ENCODE measurements at places on chromosomes 13 and 19.

DNA sequence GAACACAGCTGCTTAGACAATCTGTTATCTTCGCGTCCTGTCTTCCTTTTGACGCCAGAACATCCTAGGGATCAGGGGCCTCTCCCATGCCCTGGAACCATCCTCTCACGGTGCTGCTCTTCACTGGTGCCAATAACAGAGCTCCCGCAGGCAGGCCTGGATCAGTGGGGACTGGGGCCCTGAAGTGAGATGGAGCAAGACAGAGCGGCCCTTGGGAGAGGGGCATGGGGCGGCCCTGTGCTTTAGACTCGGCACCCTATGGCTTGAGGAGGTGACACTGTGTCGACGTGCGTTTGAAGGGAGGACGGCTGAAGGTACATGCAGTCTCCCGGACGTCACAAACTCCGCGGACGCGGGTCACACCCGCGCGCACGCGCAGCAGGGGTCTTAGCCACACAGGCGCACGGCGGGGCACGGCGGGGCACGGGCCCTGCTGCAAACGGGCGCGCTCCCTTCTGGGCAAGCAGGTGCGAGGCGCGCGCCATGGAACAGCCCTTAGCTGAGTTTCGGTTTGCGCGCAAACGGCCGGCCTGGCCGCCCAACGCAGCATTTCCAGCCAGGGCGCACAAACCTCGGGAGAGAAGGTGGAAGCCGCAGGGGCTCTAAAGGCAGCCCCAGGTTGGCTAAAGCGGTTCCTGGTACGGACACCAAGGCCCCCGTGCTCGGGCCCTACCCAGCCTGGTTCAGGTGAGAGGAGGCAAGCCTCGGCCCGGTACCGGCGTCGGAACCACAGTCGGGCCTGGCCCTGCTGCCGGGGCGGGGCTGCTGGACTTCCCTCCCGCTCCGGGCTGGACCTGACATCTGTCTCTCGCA is 16.5 kb upstream of the RNF17 start:
- no peak for DNase-seq

GRCh38 chr13:44170731-44171130 is 202.9 kb upstream of the SERP2 start:
- DNase-seq: no peak

GRCh38 chr19:5697022-5697889 is 7.2 kb downstream of the RPL36 start:
- DNase-seq: no peak

- DNase-seq: no peak
These were observed 445.3 kb downstream of the FOXO1 start for GRCh38 chr13:40221131-40221459.

DNA sequence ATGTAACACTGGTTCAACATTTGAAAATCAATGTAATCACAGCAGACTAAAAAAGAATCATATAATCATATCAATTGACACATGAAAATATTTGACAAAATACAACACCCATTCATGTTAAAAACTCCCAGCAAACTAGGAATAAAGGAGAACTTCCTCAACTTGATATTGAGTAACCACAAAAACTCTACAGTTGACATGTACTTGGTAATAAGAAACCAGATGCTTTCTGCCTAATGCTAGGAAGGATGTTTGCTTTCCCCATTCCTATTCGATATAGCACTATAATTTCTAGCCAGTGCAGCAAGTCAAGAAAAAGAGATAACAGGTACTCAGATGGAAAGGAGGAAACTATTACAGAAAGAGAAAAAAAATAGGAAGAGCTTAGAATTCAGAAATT is 26.9 kb downstream of the UFM1 start:
- no peak for DNase-seq

GRCh38 chr19:48835734-48836088 is 580 bp downstream of the HSD17B14 start:
- peak; percentile 76 for DNase-seq

- DNase-seq: no peak
These were observed 14.3 kb downstream of the FARP1 start for GRCh38 chr13:98157188-98157587.

GRCh38 chr13:44796597-44797490 is 192.4 kb downstream of the NUFIP1 start:
- DNase-seq: no peak

DNA sequence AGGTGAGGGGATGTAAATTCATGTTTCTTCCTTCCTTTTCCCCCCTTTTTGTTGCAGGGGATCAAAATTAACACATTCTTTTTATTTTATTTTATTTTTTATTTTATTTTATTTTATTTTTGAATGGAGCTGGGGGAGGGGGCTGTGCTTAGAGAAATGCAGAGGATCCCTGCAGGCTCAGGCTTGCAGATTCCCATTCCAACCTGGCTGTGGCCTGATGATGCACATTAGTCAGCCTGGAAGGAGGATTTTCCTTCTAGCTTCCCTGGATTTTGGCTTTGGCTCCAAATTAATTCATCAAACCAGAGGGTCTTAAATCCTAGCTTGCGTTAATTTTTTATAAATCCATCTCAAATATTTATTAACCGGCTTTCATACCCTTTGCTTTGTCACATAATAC is 67.0 kb downstream of the FREM2 start:
- DNase-seq: no peak

DNA sequence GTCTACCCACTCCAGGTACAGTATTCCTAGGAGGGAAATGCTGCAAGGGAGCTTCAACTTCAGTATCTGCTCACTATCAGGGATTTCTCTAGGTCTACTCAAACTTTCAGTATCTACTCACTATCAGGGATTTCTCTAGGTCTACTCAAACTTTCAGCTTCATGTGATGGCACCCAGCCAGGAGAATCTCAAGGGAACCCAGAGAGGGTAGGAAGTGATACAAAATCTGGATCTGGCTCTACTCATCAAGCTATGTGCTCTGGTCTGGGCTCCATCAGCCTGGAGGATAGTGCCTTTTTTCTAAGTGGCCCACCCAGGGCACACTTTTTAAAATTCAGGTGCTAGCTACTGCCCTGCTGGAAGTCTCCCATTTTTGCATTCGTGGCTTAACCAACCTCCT is 52.3 kb upstream of the FNDC3A start:
- no peak for DNase-seq

- DNase-seq: no peak
These were observed 15.4 kb downstream of the MIR17HG start for GRCh38 chr13:91362908-91363307.

- DNase-seq: peak; percentile 61
These were observed 116.4 kb downstream of the TM9SF2 start for GRCh38 chr13:99617474-99618255.

DNA sequence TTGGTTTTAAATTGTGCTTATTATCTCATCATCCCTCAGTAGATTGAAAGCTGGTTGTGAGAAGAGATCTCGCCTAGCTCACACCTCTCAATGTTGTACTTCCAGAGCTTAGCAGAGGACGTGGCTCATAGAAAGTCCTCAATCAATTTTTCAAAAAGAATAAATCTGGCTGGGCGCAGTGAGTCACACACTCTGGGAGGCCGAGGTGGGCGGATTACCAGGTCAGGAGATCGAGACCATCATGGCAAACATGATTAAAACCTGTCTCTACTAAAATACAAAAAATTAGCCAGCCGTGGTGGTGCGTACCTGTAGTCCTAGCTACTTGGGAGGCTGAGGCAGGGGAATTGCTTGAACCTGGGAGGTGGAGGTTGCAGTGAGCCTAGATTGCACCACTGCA is 4.7 kb upstream of the ASF1B start:
- no peak for DNase-seq

- no peak for DNase-seq
These were observed 149.6 kb downstream of the MIPEP start for GRCh38 chr13:23739596-23739995.

DNA sequence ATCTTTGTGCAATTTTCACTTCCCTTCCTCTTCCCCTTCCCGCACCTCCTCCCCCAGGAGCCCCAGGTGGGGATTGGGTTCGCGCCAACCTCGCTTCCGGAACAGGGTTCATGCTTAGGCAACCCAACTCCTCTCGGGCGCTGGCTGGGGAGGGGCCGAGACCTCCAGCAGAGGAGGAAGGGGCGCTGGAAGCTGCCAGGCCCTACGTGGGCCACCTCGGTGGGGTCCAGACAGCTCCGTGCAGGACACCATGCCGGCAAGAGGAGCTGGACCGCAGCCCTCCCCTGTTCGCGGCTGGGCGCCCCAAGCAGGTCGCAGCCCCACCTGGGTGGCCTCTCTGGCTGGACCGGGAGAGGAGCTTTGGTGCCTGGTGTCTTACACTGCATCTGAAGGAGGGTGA is 91.1 kb downstream of the SPACA7 start:
- no peak for DNase-seq

DNA sequence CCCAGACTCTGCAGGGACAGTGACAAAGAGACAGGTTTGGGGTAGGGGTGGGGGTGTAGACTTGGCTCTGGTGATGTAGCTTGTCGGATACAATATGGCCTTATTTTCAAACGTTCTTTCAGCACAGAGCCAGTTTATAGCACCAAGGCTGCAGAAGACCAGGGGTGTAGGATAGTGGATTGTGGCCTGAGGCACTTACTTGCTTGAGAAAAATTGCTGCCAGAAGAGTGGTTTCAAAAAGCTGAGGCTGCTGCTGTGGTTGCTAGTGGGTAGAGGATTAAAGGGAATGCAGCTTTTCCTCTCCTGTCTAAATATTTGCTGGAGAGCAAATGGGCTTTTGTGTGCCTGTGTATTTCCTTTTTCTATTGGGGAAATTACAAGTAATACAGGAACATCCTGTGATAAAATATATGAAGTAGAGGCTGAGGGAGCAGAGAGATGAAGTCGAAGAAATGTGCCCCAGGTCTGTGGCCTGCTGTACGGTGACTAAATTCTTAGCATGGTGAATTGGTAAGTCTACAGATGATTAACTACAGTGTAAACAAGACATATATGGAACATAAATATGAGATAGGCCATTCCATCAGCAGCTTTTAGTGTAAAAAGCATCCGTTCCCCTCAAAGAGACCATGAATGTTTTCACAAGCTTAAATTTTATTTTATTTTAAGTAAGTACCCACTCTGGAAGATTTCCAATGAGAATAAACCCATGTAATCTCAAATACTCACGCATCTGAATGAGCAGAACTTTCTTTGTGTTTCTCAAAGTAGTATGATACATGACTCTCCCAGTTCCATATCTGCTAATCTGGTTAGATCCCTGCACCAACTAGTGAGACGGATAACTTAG is 112.9 kb downstream of the LRCH1 start:
- no peak for DNase-seq

DNA sequence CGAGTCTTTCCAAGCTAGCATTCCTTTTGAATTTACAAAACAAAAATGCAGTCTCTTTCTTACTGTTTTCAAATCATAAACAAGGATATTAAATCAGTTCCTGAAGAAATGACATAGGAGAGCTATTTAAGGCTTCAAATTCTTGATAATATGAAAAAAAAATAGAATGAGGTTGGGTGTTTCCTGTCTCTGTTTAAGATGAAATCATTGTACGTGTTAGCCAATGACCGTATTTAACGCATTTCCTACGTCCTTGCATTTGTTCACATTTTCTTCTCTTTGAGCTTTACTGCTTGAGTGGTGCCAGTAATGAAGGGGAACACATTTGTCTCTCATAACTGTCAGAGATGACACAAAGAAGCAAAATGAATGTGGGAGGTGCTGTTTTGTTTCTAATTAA is 821.3 kb downstream of the DIAPH3 start:
- no peak for DNase-seq

All from HEK293T (cell line).